ENCODE measurements at places on chromosomes 12 and 14. TPM values are rescaled to one million over a fixed set of nuclear protein-coding genes. Genes with fewer than 3 reads are reported as not detected.

The KRT72 gene
- total RNA-seq: not detected

DNA sequence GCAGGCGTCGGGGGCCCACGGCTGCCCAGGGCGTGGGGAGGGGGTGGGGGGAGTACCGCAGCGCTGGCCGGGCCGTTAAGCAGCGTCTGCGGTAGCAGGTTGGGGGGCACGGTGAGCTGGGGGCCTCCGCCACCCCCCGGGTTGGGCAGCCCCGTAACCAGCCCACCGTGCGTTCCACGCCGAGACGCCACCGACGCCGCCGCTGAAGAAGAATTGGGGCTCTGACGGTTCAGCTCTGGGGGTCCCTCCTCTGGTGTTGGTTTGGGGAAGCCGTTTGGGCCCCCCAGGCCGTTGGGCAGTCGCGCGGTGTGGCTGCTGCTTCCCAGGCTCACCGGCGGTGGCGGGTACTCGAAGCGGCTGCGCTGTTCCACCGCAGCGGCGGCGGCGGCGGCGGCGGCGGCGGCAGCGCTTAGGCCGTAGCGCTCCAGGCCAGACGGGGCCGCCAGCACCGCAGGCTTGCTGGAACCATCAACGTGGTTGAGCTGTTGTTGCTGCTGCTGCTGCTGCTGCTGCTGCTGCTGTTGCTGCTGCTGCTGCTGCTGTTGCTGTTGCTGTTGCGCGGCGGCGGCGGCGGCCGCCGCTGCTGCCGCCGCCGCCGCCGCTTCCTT lies 1.5 kb downstream of the IRF2BPL start:
- H3K36me3 ChIP-seq: peaks cover 21% of the 10 kb centered on the region
- H3K27ac ChIP-seq: peak overlapping the region; percentile 99
- peaks cover 65% of the 10 kb centered on the region for H3K4me1 ChIP-seq
- peak overlapping the region; percentile 86 for H3K4me3 ChIP-seq
- no peaks in the 10 kb centered on the region for H3K27me3 ChIP-seq
- DNase-seq: no peak

- H3K36me3 ChIP-seq: no peaks in the 10 kb centered on the region
- DNase-seq: peak; percentile 64
- H3K4me1 ChIP-seq: peaks cover 75% of the 10 kb centered on the region
- peak overlapping the region; percentile 92 for H3K27ac ChIP-seq
Measured at GRCh38 chr14:35333797-35334743, 41.9 kb downstream of the PSMA6 start.

The CLEC4C gene
- not detected for total RNA-seq

- DNase-seq: no peak
- no peak overlapping the region for H3K27ac ChIP-seq
- no peaks in the 10 kb centered on the region for H3K27me3 ChIP-seq
- peaks cover 5% of the 10 kb centered on the region for H3K36me3 ChIP-seq
- H3K4me1 ChIP-seq: peaks cover 9% of the 10 kb centered on the region
Measured at GRCh38 chr12:95506707-95507523, 33.0 kb downstream of the METAP2 start.

DNA sequence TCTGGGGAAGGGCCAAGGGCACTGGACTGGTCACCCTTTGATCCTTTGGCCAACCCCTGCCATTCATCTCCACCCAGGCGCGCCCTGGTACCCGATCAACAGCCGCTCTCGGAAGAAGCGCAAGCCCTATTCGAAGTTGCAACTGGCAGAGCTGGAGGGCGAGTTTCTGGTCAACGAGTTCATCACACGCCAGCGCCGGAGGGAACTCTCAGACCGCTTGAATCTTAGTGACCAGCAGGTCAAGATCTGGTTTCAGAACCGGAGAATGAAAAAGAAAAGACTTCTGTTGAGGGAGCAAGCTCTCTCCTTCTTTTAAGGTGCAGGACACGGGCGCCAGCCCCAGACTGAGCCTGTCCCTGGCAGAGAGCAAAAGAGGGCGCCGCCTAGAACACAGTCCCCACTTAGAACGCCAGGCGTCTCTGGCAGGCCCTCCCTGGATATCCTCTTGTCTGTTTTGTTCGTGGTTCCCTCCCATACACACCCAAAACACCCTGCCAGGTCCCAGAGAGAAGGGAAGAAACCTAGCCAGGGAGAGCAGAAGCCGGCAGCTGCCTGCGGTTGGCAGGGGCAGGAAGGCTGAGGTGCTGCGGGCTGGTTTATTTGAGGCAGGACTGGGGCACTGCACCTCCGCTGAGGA lies 1.7 kb downstream of the HOXC12 start:
- H3K27ac ChIP-seq: no peak overlapping the region
- DNase-seq: no peak
- H3K4me1 ChIP-seq: peaks cover 36% of the 10 kb centered on the region
- peaks cover 23% of the 10 kb centered on the region for H3K27me3 ChIP-seq
- no peaks in the 10 kb centered on the region for H3K36me3 ChIP-seq
- H3K4me3 ChIP-seq: no peak overlapping the region

DNA sequence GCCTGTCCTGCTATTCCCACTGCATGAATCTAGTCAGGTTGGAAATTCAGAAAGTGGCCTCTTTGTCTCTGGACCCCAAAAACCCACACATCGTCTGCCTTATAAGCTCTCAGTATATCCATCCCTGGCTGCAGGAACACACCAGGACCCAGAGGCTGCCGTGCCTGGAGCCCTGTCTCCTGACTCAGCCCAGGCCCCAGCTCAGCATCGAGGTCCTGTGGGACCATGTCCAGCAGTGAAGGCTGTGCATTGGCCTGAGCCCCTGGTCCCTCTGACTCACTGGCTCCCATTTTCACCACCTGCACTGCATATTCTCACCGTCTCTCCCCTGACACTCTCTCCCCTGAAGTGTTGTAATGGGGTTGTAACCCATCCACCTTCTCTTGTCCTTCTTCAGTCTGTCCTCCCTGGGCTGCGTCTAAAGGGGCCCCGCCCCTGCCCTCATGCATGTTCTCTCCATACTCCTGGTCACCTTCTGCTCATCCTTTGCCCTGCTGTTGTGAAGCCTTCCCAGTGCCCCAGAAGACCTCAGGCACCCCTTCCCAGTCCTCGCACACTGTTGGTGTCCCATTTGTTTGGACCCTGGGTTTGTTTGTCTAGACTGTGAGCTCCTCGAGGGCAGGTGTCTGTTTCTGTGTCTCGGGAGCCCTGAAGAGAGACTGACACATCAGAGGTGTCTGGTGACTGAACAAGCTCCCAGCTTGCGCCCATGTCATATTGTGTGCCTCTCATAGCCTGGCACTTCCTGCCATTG lies 43.8 kb downstream of the EVL start:
- H3K4me1 ChIP-seq: peaks cover 50% of the 10 kb centered on the region
- DNase-seq: no peak
- H3K27ac ChIP-seq: no peak overlapping the region
- H3K27me3 ChIP-seq: no peaks in the 10 kb centered on the region

DNA sequence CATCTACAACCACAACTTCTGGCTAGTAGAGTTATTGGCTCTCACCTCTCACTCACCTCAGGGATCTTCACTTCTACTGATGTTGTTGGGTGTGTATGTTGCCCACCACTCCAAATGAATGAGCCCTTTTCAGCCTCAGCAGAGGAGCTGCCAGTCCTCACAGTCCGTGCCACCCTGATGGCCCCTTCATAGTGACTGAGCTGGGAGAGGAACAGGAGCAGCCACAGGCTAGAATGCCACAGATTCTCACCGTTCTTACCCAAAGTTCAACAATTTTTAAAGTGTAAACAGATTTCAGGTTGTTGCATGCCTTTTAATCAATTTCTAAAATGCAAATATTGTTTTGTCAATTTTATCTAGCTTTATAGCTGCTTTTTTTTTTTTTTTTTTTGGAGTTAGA lies 74.5 kb upstream of the DNM1L start:
- no peak overlapping the region for H3K4me3 ChIP-seq
- no peaks in the 10 kb centered on the region for H3K27me3 ChIP-seq
- H3K36me3 ChIP-seq: peaks cover 66% of the 10 kb centered on the region
- H3K27ac ChIP-seq: no peak overlapping the region
- H3K4me1 ChIP-seq: peaks cover 3% of the 10 kb centered on the region
- no peak for DNase-seq

The NUP37 gene
- total RNA-seq: 13.2 TPM

The PPP1R36 gene
- 2.5 TPM for total RNA-seq

GRCh38 chr12:52925717-52926595 lies 21.1 kb upstream of the KRT8 start:
- DNase-seq: no peak
- no peak overlapping the region for H3K4me3 ChIP-seq
- H3K4me1 ChIP-seq: peaks cover 15% of the 10 kb centered on the region
- H3K36me3 ChIP-seq: no peaks in the 10 kb centered on the region
- no peaks in the 10 kb centered on the region for H3K27me3 ChIP-seq

The KCNA5 gene
- total RNA-seq: 0.63 TPM

- peaks cover 58% of the 10 kb centered on the region for H3K4me1 ChIP-seq
- no peak for DNase-seq
- peak overlapping the region; percentile 98 for H3K27ac ChIP-seq
- no peaks in the 10 kb centered on the region for H3K27me3 ChIP-seq
Measured at GRCh38 chr14:103627073-103628025, 1.7 kb upstream of the KLC1 start.

DNA sequence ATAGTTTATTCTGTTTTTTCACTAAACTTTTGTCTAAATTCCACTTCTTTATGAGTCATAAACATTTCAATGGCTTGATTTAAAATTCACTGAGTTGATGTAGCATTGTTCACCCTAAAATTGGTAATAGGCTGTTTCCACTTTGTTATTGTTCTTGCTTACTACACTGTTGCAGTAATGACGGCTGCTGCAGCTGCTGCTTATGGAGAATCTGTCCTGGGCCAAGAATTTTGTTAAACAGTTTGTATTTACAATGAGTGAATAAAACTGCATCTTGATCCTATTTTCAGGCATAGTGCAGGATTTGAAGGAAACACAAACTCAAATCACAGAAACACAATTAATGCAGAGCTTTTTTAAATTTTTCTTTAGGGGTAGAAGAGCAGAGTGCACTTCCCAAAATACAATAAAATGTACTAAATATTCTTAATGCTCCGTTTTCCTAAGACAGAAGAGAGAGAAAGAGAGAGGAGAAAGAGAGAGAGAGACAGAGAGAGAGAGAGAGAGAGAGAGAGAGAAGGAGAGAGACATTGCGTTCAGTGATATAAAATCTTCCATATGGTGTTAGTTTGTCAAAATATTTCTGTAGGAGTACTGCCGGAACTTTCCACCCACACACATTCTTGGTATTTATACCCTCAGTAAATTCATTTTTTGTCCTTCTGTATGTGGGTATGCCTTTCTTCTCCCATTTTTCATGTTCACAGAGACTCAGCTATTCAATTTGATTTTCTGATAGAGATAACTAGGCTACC lies 266.4 kb downstream of the LRFN5 start:
- H3K4me3 ChIP-seq: no peak overlapping the region
- H3K27ac ChIP-seq: no peak overlapping the region
- H3K27me3 ChIP-seq: no peaks in the 10 kb centered on the region
- no peaks in the 10 kb centered on the region for H3K36me3 ChIP-seq
- no peak for DNase-seq

The SLC10A1 gene
- not detected for total RNA-seq

- H3K4me3 ChIP-seq: no peak overlapping the region
- H3K36me3 ChIP-seq: peaks cover 58% of the 10 kb centered on the region
- H3K27ac ChIP-seq: no peak overlapping the region
- no peaks in the 10 kb centered on the region for H3K4me1 ChIP-seq
Measured at GRCh38 chr12:112275207-112275606, 107.0 kb downstream of the HECTD4 start.

- H3K4me1 ChIP-seq: peaks cover 17% of the 10 kb centered on the region
- no peaks in the 10 kb centered on the region for H3K36me3 ChIP-seq
- H3K27ac ChIP-seq: no peak overlapping the region
- no peak for DNase-seq
Measured at GRCh38 chr14:103052407-103052806, 4.9 kb downstream of the CDC42BPB start.

The SCN8A gene
- 0.67 TPM for total RNA-seq

GRCh38 chr12:108182096-108182495 lies 53.0 kb downstream of the WSCD2 start:
- no peak for DNase-seq
- no peak overlapping the region for H3K27ac ChIP-seq
- H3K4me3 ChIP-seq: no peak overlapping the region

DNA sequence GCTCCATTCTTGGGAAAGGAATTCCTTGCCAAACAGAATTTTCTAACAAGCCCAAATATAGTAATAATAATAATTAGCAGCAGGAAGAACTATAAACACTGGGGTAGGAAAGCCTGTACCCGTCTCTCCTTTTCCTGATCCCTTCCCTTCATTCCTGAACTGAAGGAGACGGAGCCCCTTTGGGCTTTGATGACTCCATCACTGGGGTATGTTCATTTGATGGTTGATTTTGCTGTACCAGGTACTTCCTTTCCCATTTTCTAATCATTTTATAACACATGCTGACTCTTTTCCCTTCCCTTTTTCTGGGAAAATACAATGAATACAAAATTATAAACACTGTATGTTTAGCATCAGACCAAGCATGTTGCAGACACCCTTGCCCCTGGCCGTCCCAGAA lies 3.6 kb upstream of the RCOR1 start:
- H3K4me3 ChIP-seq: no peak overlapping the region
- peaks cover 12% of the 10 kb centered on the region for H3K4me1 ChIP-seq
- DNase-seq: no peak
- no peaks in the 10 kb centered on the region for H3K36me3 ChIP-seq

- no peak overlapping the region for H3K4me3 ChIP-seq
- H3K27ac ChIP-seq: no peak overlapping the region
- H3K36me3 ChIP-seq: no peaks in the 10 kb centered on the region
- no peaks in the 10 kb centered on the region for H3K27me3 ChIP-seq
Measured at GRCh38 chr12:6780573-6780972, 8.3 kb downstream of the LAG3 start.

- no peak for DNase-seq
- H3K4me3 ChIP-seq: no peak overlapping the region
- peaks cover 3% of the 10 kb centered on the region for H3K4me1 ChIP-seq
Measured at GRCh38 chr12:32312049-32312670, 87.2 kb upstream of the FGD4 start.

The HOMEZ gene
- total RNA-seq: 8.5 TPM

The OTUB2 gene
- total RNA-seq: 1.2 TPM

The TRIM9 gene
- 2.0 TPM for total RNA-seq

The RNASE1 gene
- 877 TPM for total RNA-seq

DNA sequence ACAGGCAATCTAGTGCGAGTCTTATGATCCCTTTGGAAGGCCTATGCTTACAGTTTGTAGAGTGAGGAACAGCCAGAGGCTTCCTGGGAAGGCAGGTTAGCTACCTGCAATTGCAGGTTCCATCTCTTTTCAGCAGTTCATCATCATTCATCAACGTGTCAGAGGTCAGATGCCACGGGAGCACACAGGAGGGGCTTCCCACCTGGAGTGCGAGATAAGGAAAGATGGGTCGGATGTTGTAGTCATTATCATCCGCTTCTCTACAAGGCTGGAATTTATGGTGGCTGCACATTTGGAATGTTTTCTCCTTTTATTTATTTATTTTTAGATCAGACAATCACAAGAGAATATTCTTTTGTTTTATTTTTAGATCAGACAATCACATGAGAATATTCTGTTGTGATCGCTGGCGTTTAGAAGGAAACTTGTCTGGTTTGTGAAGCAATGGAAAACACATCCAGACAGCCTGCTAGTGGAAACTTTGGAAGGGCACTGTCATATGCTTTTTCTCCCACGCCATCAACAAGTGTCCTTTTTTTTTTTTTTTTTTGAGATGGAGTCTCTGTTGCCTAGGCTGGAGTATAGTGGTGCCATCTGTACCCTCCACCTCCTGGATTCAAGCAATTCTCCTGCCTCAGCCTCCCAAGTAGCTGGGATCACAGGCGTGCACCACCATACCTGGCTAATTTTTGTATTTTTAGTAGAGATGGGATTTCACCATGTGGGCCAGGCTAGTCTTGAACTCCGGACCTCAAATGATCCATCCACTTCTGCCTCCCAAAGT lies 1.9 kb upstream of the BICD1 start:
- H3K4me1 ChIP-seq: peaks cover 9% of the 10 kb centered on the region
- H3K36me3 ChIP-seq: no peaks in the 10 kb centered on the region
- no peak overlapping the region for H3K4me3 ChIP-seq

- no peak for DNase-seq
- H3K27ac ChIP-seq: no peak overlapping the region
- no peaks in the 10 kb centered on the region for H3K4me1 ChIP-seq
- H3K36me3 ChIP-seq: no peaks in the 10 kb centered on the region
Measured at GRCh38 chr12:116333402-116333801, 55.9 kb upstream of the MED13L start.

The CBLN3 gene
- 3.5 TPM for total RNA-seq
